ENCODE measurements at places on chromosomes 7 and 10. TPM values are rescaled to one million over a fixed set of nuclear protein-coding genes. Genes with fewer than 3 reads are reported as not detected.

Gene ATRNL1
- not detected for total RNA-seq

Gene AKR1C8
- total RNA-seq = 0.58 TPM

Gene GRM8
- not detected for total RNA-seq

Gene LIPM
- not detected for total RNA-seq

Gene IQCE
- 9.5 TPM for total RNA-seq

Gene OR2A12
- not detected for total RNA-seq

Gene BAG3
- 31.9 TPM for total RNA-seq

Gene ADARB2
- not detected for total RNA-seq

Gene SEMA3D
- total RNA-seq = not detected

Gene SEC31B
- 121 TPM for total RNA-seq

Data from activated naive CD4-positive, alpha-beta T cell treated with anti-CD3 and anti-CD28 coated beads, Interleukin-2, amount 50 U/mL, for 72 hours (primary cell).